ENCODE measurements at places on chromosomes 2 and 18. TPM values are rescaled to one million over a fixed set of nuclear protein-coding genes. Genes with fewer than 3 reads are reported as not detected.

- no peak for DNase-seq
These were observed 247.8 kb downstream of the MYT1L start for GRCh38 chr2:2083113-2083758.

GRCh38 chr18:26057344-26057773 is 33.1 kb downstream of the SS18 start:
- no peak for DNase-seq

DNA sequence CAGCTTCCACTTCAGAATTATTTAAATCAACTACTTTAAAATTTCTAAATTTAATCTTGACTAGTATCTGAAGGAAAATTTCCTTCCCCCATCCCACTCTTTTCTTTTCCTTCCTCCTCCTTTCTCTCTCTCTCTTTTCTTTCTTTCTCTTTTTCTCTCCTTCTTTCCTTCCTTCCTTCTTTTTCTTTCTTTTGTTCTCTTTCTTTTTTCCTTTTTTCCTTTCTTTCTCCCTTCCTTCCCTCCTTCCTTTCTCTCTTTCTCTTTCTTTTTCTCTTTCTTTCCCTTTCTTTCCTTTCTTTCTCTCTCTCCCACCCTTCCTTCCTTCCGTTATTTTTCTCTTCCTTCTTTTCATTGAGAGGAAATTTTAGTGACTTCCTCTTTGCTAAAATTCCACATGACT is 132.0 kb upstream of the CDH19 start:
- DNase-seq = no peak

Gene COL6A3
- polyA plus RNA-seq = not detected

All from endothelial cell of umbilical vein (primary cell).